Progenitor cell of endocrine pancreas (in vitro differentiated cells): ENCODE measurements at places on chromosomes 1 and 21.

DNA sequence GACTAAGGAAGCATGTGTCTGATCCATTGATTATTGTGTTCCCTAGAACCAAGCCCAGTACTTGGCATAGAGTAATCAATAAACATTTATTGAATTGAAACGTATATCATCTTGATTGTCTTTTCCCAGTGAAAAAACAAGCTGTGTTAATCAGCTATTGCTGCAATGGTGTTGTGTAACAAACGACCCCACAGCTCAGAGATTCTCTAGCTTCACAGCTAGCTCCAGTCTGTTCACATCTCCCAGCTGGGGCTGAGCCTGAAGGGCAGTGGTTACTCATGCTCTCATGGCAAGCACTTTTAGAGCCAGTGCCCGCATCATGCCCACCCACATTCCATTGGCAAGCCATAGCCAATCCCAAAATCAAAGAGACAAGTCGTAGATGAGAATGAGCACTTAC, 237.4 kb upstream of the RAB4A start:
- no peak overlapping the region for H3K27ac ChIP-seq
- H3K36me3 ChIP-seq: no peaks in the 10 kb centered on the region
- no peak for DNase-seq
- H3K4me1 ChIP-seq: peaks cover 11% of the 10 kb centered on the region

DNA sequence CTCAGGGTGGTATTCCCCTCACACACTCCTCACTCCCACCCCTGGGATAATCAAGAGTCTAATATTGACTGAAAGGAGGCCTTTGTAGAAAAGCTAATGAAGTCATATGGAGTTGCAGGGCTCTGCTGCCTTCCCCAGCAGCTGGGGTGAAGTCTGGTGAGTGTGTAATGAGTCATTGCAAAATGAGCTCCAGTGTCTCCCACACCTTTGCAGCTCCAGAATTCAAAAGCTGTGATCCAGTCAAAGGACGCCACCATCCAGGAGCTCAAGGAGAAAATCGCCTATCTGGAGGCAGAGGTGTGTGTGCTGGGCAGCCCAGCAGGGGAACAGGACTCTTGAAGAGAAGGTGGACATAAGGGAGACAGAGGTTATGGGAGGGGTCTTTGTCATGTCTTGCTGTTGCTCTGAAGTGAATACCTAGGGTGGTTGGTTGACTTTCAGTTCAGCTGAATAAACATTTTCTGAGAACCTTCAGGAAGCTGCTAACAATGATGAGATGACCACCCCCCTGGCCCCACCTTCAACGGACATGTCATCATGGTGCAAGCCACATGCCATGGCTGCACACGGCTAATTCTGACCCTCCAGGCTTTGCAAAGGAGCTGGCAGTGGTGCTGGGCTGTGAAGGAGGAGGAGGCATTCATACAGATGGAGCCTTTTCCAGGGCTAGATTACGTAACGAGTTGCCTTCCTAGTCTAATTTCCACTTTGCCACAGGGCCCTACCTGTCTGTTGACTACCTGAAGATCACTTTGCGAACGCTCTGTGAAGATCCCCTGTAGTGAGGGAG, 32.2 kb upstream of the SNX27 start:
- H3K36me3 ChIP-seq: peaks cover 12% of the 10 kb centered on the region
- no peaks in the 10 kb centered on the region for H3K27me3 ChIP-seq
- peak overlapping the region; percentile 64 for H3K27ac ChIP-seq
- no peak for DNase-seq
- H3K4me3 ChIP-seq: no peak overlapping the region

GRCh38 chr21:20250337-20250736, 747.9 kb upstream of the NCAM2 start:
- no peaks in the 10 kb centered on the region for H3K27me3 ChIP-seq
- DNase-seq: no peak
- no peak overlapping the region for H3K27ac ChIP-seq
- no peaks in the 10 kb centered on the region for H3K36me3 ChIP-seq

DNA sequence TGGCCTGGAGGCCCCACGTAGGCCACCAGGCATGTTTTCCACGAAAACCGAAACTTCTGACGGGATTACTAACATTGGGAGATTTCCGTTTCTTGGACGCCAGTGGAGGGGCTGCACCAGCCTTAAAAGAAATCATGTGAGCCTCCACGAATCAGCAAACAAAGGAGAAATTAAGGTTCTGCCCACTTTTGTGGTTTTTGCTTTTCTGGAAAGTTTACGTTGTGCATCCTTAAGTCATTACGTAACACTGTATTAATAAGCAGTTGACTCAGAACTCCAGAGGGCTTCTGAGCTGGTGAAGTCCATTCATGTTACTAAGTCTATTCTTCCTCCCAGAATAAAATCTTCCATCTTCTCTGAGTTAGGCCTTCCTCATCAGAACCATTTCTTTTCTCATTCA, 168.5 kb downstream of the PSMG1 start:
- DNase-seq: no peak
- H3K27ac ChIP-seq: no peak overlapping the region
- no peaks in the 10 kb centered on the region for H3K27me3 ChIP-seq

DNA sequence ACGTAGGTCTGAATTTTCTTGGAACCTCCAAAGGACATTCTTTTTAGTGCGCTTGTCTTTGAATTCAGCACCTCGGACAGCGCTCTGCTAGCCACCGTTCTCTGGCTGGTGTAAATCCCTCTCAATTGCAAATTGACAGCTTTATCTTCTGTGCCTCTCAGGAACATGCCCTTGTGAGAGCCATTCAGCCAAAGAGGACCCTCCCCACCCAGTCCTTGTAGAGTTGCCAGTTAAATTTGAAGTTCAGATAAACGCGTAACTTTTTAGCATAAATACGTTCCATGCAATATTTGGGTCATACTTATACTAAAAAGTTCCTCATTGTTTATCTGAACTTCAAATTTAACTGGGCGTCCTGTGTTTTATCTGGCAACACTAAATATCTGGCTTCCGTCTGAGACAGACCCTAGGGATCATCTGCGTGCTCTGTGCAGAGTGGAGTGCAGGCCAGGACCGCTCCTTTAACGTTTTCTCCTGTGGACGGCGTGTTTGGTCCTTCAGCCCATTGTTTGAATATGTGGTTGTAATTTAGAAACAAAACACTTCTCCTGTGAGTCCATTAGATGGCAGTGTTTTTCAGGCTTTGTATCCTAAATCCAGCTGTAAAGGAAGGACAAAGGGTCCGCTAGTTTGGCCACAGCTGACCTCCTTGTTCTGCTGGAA, 7.0 kb downstream of the KCNAB2 start:
- no peaks in the 10 kb centered on the region for H3K36me3 ChIP-seq
- peaks cover 6% of the 10 kb centered on the region for H3K4me1 ChIP-seq
- H3K27me3 ChIP-seq: peaks cover 25% of the 10 kb centered on the region
- no peak overlapping the region for H3K27ac ChIP-seq

DNA sequence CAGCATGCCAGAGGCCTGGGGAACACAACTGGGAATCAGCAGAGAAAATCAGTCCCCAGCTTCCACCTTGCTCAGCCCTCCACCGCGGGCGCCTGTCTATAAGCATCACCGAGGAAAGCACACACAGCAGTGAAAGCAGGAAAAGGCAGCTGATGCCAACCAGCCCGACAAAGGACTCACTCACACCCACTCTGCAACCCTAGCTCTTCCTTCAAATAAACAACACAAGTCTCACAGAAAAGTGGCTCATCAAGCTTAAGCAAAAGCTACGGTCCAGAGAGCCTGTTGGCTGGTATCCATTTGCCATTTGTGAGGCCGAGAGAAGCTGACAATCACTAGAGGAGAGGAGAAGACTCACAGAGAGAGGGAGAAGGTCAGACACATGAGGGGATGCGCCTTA, 27.1 kb downstream of the MRAP start:
- H3K27me3 ChIP-seq: no peaks in the 10 kb centered on the region
- no peak overlapping the region for H3K4me3 ChIP-seq
- DNase-seq: no peak
- no peaks in the 10 kb centered on the region for H3K4me1 ChIP-seq
- H3K36me3 ChIP-seq: peaks cover 18% of the 10 kb centered on the region
- no peak overlapping the region for H3K27ac ChIP-seq

DNA sequence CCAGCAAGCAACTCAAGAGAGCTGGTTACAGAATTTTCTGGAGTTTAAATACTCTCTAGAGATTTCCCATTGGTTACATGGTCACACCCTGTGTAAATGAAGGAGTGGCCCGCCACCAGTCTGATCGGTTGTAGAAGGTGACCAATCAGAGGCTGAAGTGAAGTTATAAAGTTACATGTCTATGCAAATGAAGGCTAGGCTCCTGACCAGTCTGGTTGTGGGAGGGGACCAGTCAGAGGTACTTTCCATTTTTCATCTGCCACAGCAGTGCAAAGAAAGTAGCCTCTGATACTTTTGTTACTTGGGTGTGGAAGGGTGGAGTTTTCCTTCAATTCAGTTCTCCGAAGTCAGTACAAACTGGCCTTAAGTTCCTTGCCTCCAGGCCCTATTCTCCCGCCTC, 273.7 kb downstream of the BARHL2 start:
- H3K27ac ChIP-seq: no peak overlapping the region
- H3K4me3 ChIP-seq: no peak overlapping the region
- H3K27me3 ChIP-seq: no peaks in the 10 kb centered on the region
- H3K4me1 ChIP-seq: no peaks in the 10 kb centered on the region
- DNase-seq: no peak

DNA sequence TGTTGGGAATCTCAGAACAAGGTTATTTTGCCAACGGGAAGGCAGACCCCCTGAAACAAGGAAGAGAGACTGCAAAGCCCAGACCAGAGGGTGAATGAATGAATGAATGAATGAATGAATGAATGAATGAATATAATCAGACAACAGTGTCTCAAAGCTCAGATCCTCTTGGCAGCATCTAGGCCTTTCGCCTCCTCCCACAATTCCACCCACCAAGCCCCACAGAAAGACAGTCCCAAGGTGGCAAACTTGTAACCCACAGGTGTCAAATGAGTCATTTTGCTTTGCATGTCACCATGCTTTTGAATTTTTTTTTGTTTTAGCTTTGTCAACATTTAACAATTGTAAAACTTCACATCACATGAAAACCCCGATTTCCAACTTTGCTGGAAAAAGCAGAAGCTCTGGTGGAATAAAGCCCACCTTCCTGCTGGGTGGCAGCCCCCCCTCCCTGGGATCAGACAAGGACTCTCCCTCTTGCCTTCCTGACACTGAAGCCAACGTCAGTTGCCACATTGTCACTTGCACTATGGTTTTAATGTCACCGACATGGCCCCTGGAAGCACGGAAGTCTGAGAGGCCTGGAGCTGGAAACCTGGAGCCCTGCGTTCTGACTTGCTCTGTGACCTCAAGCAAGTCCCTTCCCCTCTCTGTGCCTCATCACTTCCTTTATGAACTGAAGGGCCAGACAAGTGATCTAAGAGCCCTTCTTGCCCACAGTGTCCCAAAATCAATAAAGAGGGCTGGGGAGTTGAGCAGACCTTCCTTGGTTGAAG, 134.6 kb upstream of the RUNX3 start:
- H3K4me3 ChIP-seq: no peak overlapping the region
- H3K36me3 ChIP-seq: no peaks in the 10 kb centered on the region
- H3K27me3 ChIP-seq: peaks cover 12% of the 10 kb centered on the region
- no peak overlapping the region for H3K27ac ChIP-seq

DNA sequence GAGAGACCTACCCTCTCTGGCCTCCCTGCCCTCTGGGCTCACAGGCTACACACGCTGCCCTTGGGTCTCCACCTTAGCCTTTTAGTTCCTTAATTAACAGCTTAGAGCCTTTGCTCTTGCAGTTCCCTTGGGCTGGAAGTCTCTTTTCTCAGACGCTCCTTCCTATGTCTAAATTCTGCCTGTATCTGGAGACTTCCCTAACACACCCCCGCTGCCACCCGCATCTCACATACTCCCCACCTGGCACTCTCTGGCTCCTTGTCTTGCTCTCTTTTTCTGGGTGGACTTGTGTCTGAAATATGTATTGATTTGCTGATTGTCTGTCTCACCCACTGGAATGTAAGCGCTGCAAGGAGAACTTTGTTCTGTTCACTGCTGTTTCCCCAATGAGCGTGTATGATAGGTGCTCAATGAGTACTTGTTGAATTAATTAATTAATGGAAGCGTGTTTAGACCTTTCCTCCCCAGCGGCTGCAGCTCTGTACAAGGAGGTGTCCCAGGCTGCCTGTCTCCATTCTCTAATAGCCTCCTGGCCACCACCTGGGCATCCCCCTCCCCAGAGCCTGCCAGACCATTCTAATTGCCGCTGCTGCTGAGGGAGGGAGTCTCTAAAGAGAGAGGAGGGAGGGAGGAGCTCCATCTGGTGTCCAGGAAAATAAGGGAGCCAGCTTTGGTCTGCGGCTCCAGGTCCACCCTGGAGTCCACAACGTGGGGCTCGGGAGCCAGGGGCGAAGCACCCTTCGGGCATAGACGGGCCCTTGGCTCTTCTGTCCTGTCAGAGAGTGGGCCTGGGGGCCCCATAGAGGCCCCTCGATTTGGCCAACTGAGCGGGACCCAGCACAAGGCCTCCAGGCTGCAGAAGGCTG, 95.4 kb downstream of the RNF220 start:
- peaks cover 19% of the 10 kb centered on the region for H3K27me3 ChIP-seq
- peaks cover 10% of the 10 kb centered on the region for H3K4me1 ChIP-seq
- no peak for DNase-seq
- H3K27ac ChIP-seq: no peak overlapping the region
- no peaks in the 10 kb centered on the region for H3K36me3 ChIP-seq
